NCI-H1930 (cell line): ENCODE measurements at places on chromosomes 5 and 9.

- DNase-seq, result no peak
Observed at GRCh38 chr9:137650259-137650658, 31.5 kb downstream of the EHMT1 start.

- DNase-seq, result no peak
Observed at GRCh38 chr5:36261186-36261585, 19.5 kb upstream of the NADK2 start.

DNA sequence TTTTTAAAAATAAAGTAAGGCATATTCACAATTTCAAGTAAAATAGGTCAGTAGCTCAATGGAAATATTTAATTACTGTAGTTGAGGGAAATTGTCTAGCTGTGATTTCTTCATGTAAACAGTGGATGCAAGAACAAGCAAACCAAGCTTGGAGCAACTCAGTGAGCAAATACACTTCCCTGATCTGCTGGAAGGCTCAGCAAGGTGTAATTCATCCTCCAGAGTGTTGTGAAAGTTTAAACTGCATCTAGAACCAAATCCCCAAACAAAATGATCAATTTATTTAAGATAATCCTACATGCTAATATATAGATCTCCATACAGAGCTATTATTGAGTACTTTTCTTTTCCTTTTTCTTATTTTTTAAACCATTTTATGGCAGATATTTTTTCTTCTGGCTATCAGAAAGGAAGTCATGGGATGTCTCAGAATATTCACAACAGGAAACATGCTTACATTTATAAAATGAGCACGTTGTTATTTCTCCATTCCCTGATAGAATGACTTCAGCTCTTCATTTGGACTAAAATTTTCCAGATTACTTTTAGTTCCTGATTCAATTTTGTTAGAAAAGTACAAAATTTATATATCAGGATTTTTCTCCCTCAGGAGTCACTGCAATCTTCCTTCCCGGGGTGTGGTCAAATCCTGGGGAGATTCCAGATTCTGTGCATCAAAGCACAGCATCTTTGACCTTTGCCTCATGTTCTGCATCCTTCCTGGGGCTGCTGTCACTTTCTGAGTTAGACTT, 219.2 kb upstream of the ELL2 start:
- no peak for DNase-seq

DNA sequence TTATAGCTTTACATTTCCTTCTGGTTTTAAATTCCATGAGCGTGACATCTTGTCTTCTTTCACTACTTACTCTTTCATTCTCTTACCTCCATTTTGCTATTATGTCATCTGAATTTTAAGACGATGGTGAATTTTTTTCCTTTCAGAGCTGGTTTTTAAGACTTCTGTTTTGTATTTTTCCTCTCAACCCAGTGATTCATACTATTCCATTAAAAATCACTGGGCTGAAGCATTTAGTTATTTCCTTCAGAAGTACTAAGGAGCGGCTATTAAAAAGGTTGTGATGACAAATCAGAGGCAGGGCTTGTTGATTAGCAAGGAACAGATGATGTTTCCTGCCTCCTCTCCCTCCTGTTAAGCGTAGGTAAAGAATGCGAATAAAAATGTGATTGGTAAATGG, 16.5 kb downstream of the AGXT2 start:
- DNase-seq, result no peak

DNA sequence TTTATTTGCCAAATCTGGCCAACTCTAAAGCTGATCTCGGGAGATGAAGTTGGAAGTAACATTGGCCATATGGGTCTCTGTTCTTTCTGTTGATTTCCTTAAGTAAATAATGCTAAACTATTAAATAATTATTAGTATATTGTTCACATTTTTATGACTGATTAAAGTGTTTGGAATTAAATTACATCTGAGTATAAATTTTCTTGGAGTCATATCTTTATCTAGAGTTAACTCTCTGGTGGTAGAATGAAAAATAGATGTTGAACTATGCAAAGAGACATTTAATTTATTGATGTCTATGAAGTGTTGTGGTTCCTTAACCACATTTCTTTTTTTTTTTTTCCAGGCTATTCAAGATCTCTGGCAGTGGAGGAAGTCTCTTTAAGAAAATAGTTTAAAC, 9.3 kb upstream of the FGF18 start:
- DNase-seq, result no peak

DNA sequence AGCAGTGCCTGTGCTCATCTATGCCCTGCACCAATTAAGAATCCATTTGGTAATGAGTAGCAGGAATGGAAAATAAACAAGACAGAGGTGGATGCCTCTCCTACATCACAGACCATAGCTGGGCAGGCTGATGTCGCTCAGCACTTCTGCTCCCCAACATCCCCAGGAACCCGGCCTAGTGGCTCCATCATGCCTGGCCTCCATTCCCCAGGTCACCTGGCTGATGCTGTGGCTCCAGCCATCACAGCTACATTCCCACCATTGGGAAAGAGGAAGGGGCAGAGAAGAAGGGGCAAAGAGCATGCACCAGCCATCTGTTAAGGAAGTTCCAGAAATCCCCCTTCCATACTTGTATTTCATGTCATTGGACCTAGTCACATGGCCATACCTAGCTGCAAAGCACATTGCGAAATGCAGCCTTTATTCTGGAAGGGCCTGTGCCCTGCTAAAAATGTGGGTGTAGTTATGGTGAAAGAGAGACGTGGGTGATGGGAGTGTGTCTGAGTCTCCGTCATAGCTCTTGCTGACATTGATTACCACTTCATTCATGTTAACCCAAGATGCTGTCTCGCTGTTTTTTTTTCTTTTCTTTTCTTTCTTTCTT, 86.1 kb upstream of the ADAMTS2 start:
- DNase-seq, result no peak

GRCh38 chr9:108239696-108240321, 616.0 kb downstream of the ACTL7B start:
- DNase-seq, result no peak

GRCh38 chr5:125847561-125847960, 575.6 kb upstream of the GRAMD2B start:
- DNase-seq, result no peak
